ENCODE measurements at places on chromosomes 2 and 18.

- DNase-seq, result no peak
Observed at GRCh38 chr2:239482778-239483712, 82.2 kb upstream of the HDAC4 start.

DNA sequence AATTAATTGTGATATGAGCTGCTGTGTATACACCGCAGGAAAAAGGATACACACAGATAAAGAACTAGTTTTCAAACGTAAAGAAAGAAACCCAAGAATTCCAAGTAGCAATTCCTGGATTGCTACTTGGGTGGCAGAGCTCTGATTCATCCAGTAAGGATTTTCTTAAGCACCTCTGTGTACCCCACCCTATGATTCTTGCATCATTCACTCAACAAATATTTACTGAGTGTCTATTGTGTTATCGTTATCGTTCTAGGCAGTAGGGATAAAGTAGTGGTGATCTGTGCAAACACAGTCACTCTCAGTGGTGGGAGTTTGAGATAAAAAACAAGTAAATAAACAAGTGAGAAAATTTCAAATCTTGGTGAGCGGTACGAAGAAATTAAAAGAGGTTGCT lies 4.9 kb upstream of the TMEM200C start:
- DNase-seq, result no peak

DNA sequence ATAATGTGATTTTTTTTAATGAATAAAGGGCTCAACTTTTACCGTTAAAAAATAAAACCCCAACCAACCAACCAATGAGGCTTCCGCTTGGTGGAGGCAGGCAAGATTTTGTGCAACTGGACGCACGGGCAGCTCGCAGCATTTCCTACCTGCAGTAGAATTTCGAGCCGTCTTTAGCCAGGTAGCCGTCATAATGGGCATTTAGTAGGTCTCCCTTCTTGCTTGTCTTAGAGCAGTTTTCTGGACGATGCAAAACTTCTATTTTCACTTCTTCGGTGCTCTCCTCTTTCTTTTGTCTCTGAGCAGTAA lies 316 bp downstream of the FKBP7 start:
- no peak for DNase-seq

DNA sequence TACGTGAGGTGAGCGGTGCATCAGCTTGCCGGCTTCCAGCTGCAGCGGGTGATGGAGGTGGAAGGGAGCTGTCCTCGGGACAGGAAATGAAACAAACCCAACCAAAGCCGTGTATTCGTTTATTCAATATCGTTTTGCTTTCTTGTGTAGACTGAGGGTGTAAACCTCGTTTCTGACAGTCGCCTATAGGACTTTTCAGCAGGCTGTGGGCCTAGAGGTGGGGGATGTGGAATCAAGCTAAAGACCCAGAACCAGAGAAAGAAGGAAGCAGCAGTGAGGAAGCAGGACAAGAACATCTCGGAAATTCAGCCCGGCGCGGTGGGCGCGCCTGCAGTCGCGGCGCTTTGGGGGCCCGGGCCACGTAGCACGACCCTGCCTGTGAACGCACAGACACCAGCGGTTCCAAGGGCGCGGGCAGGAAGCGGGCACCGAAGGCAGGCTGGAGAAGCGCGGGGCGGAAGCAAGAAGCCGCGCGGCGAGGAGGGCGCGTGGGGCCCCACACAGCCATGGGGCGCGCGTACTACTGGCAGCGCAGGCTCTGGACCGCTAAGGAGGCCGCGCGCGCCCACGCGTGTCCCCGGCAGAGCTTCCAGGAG lies 755 bp upstream of the ATP9B start:
- DNase-seq, result no peak

DNA sequence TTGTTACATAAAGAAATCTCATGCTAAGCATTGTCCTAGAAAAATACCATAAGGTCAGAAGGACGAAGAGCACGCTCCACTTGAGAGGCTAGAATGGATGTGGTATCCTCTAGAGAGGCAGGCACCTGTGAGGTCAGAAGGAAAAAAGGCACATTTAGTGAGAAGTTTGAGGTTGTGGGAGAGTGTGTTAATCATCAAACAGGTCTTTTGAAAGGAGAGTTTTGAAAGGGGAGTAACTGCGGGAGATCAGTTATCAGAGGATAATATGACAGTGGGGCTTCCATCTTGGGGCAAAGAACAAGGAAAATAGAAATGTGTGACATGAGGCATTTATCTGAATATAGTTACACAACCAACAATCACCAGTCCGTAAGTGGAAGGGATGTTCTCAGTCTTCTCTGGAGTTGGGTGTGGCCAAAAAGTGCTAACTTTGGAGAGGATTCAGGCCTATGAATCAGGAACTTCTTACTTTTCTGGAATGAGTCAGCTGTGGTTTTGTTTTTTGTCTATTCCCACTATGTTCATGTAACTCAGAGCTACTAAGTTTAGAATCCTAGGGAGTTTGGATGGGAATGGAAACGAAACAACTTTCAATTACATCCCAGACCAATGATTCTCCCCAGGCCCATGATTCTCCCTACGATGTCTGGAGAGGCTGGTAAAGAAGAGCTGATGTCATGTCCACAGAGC lies 451.4 kb upstream of the ST6GAL2 start:
- DNase-seq, result no peak

DNA sequence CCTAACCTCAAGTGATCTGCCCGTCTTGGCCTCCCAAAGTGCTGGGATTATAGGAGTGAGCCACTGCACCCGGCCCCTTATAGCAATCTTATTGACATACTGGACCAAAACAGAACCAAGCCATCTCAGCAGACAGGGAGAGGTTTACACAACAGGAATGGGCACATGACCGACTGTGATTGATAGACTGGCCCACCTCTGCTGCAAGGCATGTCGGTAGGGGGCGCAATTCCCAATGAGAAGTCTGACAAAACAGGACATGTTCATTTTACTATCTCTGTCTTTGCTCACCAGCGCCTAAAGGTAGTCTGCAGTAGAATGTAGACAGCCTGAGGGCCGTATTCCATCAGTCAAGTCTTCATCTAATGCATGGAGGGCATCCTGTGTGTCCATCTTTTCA lies 2.0 kb downstream of the LYPD6B start:
- DNase-seq, result no peak

GRCh38 chr2:167293172-167293781 lies 405.0 kb downstream of the XIRP2 start:
- DNase-seq, result peak; percentile 46

DNA sequence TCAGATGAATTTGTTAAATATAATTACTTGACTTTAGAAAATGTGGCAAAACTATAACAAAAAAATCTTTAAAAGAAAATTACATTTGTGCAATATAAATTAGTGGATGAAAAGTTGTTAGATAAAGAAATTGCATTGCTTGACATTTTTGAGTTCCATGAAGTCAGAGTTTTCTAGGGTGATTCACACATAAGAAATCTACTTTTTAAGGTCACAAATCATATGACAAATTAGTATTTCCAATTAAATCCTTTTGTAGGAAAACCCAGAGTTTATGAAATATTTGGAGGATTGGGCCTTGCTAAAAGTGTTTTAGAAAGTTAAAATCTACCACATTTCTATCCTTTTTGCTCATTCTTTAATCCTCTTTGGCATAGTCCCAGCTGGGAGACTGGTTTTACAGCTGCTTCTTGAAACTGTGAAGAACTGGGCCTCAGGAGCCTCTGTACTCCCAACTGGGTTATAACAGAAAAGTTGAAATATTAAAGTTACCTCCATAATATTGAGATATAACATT lies 289.2 kb downstream of the LRRTM4 start:
- DNase-seq, result no peak

- peak; percentile 37 for DNase-seq
Observed at GRCh38 chr2:169362894-169363559, 693 bp upstream of the LRP2 start.
